Adrenal gland (tissue), 19 donors: ENCODE measurements at places on chromosomes 7 and 10.

GRCh38 chr7:99579956-99580777, 17.9 kb upstream of the TMEM225B start:
- peak; percentile 28 for DNase-seq

DNA sequence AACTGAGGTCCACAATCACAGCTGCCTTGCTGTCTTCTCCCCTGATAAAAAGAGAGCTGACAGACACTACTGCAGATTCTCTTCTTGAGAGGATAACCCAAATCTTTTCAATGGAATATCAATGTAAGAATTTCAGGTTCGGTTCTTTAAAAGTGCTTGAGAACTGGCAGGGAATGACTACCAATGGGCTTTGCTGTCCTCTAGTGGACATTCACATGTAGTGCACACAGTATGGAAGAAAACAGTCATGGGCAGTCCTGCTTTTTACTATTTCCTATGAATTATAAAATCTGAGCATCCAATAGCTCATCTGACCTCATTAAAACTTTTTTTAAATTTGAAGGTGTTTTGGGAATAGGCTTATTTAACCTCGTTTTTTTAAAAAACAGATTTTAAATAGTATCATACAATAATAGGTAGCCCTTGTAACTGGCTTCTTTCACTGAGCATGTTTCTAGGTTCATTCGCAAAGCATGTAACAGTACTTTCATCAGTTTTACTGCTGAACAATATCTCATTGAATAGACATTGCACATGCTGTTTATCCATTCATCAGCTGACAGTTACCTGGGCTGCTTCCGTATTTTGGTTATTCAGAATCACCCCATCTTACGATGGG, 18.3 kb downstream of the FZD9 start:
- DNase-seq = no peak

DNA sequence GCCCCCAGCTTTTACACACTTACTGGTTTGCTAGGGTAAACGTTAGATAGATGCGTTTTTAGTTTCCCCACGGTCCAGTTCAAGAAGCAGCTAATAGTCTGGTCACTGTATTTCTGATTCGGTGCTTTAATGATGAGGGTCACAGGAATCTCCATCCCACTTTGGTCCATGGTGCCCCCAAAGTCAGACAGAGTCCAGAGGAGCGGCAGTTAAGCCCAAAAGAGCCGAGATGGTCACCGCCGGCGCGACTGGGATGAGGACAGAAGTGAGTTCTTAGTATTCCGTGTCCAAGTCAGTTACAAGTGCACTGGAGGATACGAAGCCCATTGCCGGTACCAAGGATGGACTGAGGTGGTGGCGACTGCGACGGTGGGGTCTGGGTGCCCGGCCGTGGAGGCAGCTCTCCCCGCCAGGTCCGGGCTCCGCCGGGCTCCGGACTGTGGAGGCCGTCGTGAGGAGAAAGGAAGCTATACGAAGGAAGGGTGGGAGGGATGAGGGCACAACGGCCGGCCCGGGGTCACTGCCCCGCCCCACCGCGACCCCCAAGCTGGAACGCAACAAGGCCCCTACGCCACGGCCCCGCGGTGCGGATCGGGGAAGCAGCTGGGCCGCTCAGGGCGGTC, 663 bp downstream of the HERPUD2 start:
- no peak for DNase-seq

- no peak for DNase-seq
Observed at GRCh38 chr7:129781928-129782817, 170.6 kb downstream of the UBE2H start.

- DNase-seq = no peak
Observed at GRCh38 chr7:26584987-26585665, 279.3 kb downstream of the SKAP2 start.

DNA sequence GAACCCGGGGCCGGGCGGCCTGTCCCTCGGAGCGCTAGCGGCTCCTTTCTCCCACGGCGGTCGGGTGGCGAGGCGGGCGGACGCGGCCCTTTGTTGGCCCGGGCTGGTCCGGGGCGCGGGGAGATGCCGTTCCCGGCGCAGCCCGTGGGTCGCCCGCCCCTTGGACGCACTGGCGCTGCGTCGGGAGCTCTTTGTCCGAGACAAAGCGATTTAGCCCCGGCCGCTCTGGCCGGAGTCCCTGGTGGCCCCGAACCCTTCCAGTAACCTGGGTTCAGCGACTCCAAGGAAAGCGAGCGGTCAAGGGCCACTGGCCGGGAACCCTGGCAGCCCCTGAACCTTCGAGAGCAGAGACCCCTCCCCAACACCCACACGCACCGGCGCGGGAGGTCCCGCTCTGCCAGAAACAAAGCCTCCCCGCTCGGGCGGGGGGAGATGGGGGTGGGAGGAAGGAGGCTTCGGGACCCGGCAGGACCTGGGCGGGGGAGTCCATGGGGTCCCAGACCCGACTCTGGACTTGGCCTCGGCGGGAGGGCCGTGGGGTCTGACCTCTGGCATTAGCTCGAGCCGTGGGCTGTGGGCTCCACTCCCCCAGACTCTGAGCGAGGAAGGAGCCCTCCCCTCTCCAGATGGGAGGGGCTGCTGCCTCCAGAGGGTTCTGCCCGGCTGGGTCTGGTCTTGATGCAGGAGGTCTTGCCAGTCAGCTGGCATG, 836 bp downstream of the DPYSL4 start:
- peak; percentile 5 for DNase-seq

DNA sequence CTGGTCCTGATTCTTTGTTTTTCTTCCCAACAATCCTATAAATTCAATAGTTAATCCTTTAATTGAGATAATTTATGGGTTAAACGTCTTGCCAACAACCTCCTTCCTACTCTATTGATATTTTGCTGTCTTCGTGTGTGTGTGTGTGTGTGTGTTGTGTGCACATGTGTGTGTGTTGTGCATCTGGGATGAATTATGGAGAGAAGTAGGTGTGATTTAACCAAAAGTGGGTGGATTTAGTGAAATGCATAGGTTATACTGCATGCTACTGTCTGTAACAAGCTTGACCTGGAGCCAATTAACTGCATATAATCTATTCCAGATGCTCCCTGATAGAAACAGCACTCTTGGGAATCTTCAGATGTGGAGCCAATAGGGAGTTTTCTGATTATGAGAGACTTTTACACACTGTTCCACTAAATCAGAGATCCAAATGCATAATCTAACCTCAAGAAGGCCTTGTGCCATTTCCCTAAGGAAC, 61.2 kb downstream of the SEMA3D start:
- no peak for DNase-seq

DNA sequence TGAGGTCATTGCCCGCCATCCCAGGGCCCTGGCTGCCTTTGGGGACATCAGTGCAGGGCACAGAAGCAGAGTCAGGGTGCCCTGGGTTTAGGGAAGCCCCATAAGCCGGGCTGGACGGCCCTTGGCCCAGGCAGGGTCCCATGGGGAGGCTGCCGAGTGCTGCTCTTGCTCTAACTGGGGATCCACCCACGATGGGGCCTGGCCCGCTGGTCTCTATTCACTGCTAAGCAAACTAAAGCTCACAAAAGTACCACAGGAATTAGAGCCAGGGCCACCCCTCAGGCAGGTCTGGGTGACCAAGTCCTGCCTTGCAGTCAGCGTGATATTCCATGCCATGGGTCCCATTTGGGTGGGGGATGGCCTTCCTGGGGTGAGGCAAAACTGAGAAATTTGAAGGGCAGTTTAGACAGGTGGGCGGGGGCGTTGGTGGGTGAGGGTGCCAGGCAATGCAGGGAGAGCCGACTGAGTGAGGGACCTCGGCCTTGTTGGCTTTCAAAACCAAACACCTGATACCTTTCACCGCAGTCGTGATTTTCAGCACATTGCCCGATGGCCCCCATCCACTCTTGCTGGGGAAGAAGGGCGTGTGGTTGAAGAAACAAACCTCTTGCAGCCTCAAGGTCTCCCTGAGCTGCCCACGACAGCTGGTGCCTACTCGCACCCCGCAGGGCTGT, 92.8 kb upstream of the PPIF start:
- DNase-seq = no peak

DNA sequence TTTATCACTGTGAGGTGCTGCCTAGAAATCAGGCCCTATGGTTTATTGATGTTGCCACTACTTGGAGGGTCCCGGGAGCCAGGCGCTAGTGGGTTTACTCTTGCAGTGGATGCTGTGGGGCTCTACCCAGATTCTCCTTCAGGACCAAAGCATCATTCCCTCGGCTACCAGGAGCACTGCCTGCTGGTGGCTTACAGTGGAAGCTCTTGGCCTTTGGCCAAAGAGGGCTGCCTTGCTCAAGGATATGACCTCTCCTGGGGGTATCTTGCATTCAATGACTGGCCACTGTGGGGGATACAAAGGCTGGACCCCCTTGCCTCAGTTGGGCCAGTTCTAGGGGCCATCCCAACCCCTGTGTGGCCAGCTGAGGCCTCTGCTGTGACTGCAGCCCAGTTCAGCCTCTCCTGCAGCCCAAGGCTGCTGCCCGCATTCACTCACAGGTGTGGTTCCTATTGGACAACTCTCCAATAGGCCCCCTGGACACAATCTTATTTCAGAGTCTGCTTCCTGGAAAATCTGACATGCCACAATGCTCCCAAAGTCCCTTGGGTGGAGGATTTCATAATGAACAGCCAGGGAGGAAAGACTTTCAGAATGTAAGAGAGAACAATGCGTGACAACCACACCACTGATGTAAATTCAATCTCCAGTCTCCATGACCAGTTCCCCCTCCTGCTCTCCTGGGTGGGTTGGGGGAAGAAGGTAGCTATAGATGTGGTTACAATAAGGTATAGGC, 196.3 kb downstream of the SNX10 start:
- DNase-seq = no peak

- no peak for DNase-seq
Observed at GRCh38 chr10:99827936-99828335, 45.5 kb downstream of the ABCC2 start.

DNA sequence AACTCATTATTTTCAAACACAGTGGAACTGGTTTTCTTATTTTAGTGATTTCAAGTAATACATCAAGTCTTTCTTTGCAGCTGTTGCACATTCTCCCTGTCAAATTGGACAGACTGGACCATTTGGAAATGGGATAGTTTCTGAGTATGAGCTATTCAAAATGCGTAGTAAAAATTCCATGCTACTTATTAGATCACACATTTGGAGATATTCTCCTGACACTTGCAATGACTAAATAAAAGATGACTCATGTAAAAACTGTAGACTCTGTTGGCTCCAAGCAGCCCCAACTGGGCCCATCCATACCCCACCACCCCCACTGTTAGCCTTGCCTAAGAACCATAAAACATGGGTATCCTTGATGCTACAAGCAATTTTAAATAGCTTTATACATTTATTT, 25.9 kb upstream of the BICC1 start:
- no peak for DNase-seq

- DNase-seq = no peak
Observed at GRCh38 chr10:80518807-80519360, 18.8 kb upstream of the SH2D4B start.

DNA sequence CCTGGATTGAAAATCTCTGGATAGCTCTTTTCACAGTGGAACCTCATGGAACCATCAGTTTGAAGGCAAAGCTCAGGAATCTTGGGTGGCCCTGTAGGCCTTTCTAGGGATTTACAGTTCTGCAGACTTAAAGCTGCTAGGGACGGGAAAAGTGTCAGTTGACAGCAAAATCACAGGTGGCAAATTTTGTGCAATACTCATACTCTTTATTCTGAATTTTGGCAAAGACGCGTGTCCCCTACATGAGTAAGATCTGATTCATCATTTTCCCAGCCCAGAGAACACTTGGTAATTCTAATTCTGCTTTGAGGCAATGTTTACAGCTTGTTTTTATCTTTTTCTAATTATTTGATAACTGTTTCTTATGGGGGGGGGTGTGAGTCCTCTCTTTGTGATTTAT, 3.6 kb downstream of the LRRC17 start:
- no peak for DNase-seq

DNA sequence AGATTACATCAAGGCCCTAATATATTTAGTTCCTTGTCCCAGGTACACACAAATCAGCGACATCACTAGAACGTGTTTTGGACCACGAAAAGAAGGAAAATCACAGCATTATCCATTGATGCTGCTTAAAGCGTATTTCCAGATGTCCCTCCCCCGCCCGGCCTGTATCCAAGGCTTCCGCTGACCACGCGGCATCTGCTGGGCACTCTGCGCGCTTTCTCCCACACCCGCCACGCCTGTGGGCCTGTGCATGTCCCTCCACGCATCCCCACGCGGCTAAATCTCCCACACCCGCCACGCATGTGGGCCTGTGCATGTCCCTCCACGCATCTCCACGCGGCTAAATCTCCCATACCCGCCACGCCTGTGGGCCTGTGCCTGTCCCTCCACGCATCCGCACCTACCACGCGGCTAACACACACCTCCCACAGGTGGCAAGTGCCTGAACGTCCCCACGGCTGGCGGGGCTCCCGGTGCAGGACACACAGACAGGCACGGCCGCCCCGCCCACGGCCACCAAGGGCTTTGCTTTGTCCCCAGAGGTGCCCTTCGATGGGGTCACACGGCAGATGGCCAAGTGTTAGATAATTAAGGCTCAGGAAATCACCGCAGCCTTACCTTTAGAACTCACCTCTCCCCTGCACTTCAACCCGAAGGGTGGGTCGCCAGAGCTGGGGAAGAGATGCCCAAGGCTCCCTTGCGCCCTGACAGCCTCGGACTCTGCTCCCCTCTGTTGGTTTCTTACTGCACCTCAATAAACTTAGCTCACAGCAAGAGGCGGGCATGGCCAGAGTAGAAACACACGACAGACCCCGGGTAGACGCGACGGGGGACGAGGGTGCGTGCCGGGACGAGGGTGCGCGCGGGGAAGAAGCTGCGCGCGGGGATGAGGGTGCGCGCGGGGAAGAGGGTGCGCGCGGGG, 49.5 kb downstream of the DIP2C start:
- DNase-seq = no peak

- DNase-seq = no peak
Observed at GRCh38 chr10:98921316-98921715, 314.3 kb downstream of the HPSE2 start.

- DNase-seq = no peak
Observed at GRCh38 chr7:140525743-140526142, 46.4 kb upstream of the MKRN1 start.

GRCh38 chr10:127154831-127155620, 41.4 kb downstream of the INSYN2A start:
- no peak for DNase-seq
